CD4-positive, CD25-positive, alpha-beta regulatory T cell (primary cell): ENCODE measurements at places on chromosomes 11 and 22. TPM values are rescaled to one million over a fixed set of nuclear protein-coding genes. Genes with fewer than 3 reads are reported as not detected.

Gene SYT8
- not detected for total RNA-seq

Gene PRG2
- total RNA-seq: not detected

Gene CALCA
- not detected for total RNA-seq

Gene LYVE1
- not detected for total RNA-seq

Gene LARGE1
- not detected for total RNA-seq
